Urinary bladder (tissue), 4 donors: ENCODE measurements at places on chromosomes 7 and 10.

DNA sequence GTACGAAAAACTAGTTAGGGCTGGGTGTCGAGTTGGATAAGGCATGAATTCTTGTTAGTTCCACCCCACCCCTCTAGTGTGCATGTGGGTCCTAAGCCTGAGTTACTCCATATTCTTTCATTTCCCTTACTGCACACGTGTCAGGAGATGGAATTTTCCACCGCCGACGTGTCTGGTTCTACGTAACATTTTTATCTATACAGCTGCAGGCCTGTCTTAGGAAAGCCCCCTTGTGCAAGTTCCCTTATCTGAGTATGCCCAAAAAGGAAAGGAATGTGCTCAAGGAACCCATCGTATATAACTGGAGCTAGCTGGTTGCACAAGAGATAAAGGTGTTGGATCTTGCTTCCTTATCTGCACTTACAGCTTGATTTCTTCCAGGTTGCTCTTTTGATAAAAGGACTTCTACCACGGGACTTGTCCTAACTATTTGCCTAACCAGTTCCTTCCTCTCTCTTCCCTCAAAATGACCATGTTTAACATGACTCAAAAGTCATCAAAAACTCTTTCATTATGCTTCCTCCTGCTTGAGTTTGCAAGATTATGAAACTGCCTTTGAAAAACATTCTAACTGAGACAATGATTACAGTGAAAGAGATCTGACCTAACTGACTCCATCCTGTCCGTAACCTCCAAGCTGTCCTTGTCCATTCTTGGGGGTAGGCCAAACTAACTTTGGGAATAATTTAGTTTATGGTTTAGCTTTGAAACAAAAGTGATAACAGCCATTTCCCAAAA, 181.4 kb downstream of the AKR1D1 start:
- DNase-seq: no peak

GRCh38 chr10:125661941-125662515, 20.9 kb downstream of the TEX36 start:
- no peak for DNase-seq

DNA sequence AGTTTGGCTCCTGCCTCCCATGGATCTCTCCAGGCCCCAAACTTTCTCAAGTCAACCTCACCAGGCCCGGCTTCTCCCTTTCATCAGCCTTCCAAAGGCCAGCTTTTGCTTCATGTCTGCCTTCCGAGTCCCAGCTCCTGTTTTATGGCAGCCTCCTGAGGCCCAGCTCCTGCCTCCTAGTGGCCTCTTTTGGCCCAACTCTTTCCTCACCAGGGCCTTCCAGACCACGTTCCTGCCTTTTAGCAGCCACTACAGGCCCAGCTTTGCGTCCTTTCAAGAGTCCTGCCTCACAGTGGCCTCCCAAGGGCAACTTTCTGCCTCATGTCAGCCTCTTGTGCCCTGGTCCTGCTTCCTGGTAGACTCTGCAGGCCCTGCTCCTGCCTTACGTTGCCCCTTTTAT, 15.3 kb upstream of the TMEM248 start:
- DNase-seq: no peak

- DNase-seq: no peak
Measured at GRCh38 chr7:149081914-149082313, 8.6 kb downstream of the ZNF786 start.

GRCh38 chr7:104642560-104642959, 314.2 kb downstream of the LHFPL3 start:
- no peak for DNase-seq

GRCh38 chr10:104326991-104327610, 11.2 kb downstream of the ITPRIP start:
- DNase-seq: no peak

GRCh38 chr7:91156316-91157185, 107.7 kb upstream of the FZD1 start:
- DNase-seq: no peak

- no peak for DNase-seq
Measured at GRCh38 chr7:93048136-93048930, 69.4 kb downstream of the SAMD9 start.

DNA sequence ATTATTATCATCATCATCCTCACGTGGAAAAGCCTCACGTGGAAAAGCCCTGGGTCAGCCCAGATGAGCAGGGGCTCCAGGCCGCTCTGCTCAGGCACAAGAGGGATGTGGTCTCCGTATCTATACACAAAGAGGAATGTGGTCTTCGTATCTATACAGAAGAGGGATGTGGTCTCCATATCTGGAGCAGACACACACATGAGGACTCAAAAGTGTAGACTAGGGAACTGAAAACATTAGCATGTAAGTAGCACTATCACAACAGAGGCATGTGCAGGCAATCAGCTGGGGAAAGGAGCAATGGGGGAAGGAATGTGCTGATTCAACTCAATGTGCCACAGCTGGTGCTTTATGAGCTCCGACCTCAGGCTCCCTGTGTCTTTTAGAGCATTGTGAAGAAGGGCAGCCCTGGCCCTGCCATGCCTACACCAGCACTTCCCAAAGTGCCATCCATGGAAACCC, 86.5 kb downstream of the PLXNA4 start:
- no peak for DNase-seq

- no peak for DNase-seq
Measured at GRCh38 chr10:52621635-52622079, 150.9 kb downstream of the MBL2 start.

- no peak for DNase-seq
Measured at GRCh38 chr7:151440799-151441445, 981 bp upstream of the CRYGN start.

DNA sequence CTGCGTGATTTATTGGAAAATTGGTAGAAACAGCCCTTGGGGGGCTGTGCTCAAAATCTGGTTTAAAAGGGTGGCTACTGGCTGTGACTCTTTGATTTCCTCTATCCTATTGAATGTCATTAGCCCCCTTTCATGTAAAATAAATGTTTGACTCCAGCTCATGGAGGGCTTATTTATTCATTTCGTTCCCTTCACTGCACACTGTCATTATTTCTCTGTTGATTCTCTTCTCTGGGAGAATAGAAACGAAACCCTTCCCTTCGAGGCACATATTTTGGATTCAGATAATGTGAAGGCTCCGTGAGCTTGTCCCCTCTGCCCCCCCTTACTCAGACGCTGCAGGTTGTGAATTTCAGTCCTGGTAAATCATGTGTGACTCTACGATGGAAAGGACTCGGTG, 203.9 kb upstream of the GPR26 start:
- no peak for DNase-seq

GRCh38 chr7:96118449-96119001, 203.4 kb downstream of the SLC25A13 start:
- no peak for DNase-seq

- DNase-seq: no peak
Measured at GRCh38 chr10:66982792-66983474, 57.1 kb downstream of the LRRTM3 start.

DNA sequence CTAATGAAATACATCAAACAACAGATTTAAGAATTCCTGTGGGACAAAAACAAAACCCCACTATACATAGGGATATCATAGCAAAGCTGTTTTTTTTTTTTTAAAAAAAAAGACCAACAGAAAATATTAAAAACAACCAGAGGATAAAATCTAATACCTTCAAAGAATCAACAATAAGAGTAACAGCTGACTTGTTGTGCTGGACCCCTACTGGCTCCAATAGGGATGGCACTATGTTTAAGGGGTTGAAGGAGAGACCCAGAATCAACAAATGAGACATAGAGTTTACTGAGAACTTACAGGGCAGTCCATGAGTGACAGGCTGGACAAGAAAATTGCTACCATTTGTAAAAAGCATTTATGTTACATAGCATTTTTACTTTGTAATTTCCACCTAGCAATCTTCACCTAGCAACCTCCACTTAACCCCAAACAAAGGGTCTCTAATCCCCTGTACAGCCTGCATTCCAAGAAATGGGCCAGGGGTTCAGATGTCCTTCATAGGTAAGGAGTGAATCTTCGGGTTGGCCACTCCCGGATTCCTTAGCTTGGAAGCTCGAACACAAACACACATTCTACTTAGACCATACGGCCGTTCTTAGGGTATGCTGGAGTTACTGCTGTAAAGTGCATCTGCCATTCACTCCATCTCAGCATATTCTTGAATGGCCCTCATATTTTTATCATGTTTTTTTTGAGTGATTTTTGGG, 25.8 kb downstream of the ASZ1 start:
- DNase-seq: no peak

DNA sequence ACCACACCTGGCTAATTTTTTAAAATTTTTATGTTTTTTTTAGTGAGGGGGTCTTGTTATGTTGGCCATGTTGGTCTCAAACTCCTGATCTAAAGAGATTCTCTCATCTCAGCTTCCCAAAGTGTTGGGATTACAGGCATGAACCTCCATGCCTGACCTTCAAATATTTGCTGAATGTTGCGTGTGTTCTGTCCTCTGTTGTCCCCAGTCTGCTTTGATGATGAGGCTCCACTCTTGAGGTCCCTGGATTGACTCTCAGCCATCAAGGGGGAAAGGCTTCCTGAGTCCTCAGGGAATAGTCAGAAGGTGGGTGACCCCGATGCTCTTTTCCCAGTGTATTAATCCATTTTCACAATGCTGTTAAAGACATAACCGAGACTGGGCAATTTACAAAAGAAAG, 26.0 kb downstream of the LYZL2 start:
- DNase-seq: no peak

DNA sequence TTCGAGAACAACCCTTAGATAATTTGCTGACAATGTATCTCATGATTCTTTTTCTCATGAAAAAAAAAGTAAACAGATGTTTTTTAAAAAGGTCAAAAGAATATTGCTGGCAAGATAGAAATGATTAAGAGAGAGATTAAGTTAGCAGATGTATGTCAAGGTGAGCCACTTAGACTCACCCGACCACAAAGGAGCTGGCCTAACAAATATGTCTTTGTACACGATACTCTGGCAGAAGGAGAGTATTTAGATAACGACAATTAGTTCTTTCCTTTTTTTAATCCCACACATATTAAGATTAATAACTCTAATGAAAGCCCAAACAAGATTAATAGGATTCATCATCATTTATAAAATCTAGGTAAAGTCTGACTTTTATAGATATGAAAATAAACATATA, 156.7 kb downstream of the RAPGEF5 start:
- DNase-seq: no peak

- DNase-seq: no peak
Measured at GRCh38 chr10:35458500-35459448, 122.5 kb downstream of the CCNY start.

DNA sequence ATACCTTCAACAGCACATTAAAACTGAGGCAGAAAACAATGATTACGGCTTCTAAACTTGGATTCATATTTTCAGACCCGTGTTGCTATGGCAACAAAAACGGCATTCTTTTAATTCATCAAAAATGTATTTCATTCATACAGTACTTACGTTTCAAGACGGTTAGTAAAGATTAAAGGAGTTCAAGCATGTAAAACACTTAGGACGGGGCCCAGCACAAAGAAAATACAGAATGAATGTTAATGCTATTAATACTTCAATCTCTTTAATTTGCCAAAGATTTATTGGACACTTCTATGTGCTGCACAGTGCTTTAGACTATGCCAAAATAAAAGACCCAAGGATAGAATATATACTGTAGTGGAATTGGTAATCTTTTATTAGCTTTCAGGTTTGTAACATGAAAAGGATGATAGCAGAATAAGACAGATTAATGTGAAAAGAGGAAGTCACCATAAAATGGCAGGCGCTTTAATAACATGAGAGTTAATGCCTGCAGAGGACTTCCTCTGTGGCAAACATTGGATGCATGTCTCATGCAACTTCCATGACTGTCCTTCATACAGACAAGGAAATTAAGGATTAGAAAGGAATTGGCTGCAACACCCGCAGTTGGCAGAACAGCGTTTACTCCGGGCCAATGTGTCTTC, 201.6 kb upstream of the KLF6 start:
- no peak for DNase-seq

GRCh38 chr7:140657891-140658290, 14.9 kb upstream of the ADCK2 start:
- no peak for DNase-seq

DNA sequence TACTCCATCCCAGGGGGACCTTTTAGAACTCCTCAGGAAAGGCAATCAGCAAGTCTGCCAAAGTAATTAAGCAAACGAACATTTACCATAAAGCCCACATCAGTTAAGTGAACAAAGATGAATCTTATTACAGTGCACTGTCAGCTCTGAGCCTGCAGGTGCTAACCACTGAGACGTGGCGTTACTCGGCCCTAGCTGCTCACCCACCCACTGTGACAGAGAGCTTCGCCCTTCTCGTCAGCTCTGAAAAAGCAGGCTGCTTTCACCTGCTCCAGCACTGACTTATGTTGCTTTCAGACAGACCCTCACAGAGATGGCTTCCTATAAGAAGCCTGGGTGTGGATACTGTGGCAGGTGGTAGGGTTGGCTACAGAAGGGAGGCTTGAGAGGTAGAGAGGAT, 57.7 kb upstream of the KCNIP2 start:
- DNase-seq: no peak

- no peak for DNase-seq
Measured at GRCh38 chr7:131108212-131108940, 219.3 kb upstream of the MKLN1 start.

DNA sequence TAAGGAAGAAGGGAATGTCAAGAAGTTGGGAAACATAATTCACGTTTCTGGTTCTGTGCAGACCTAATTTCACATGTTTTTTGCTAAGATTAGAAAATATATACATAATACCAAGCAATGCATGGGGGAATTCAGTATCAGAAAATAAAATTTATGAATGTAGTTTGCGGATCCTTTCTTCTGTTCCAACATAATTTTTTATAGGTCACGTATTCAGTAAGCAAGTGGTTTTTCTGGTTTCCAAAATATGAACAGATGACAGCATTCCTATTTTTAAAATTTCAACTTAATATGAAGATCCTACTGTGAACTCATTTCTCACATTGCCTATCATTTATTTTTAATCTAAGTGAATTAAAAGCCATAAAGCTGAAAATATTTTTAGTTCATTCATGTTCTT, 560.0 kb upstream of the NRG3 start:
- no peak for DNase-seq
